Psoas muscle (tissue), 8 donors: ENCODE measurements at places on chromosomes 1 and 21.

- no peaks in the 10 kb centered on the region for H3K27me3 ChIP-seq
- H3K36me3 ChIP-seq = no peaks in the 10 kb centered on the region
- no peak for DNase-seq
- no peak overlapping the region for H3K27ac ChIP-seq
These were observed 7.6 kb downstream of the DR1 start for GRCh38 chr1:93353286-93353685.

- no peaks in the 10 kb centered on the region for H3K27me3 ChIP-seq
- H3K4me1 ChIP-seq = peaks cover 11% of the 10 kb centered on the region
- no peak for DNase-seq
- no peak overlapping the region for H3K4me3 ChIP-seq
- no peaks in the 10 kb centered on the region for H3K36me3 ChIP-seq
These were observed 71.5 kb downstream of the RPS6KC1 start for GRCh38 chr1:213122514-213122929.

GRCh38 chr1:17059391-17060305 lies 5.8 kb upstream of the SDHB start:
- DNase-seq = peak; percentile 61
- no peak overlapping the region for H3K27ac ChIP-seq
- H3K27me3 ChIP-seq = no peaks in the 10 kb centered on the region
- H3K4me3 ChIP-seq = no peak overlapping the region

- H3K4me1 ChIP-seq = no peaks in the 10 kb centered on the region
- H3K27ac ChIP-seq = no peak overlapping the region
- no peak for DNase-seq
- H3K4me3 ChIP-seq = no peak overlapping the region
These were observed 174.1 kb upstream of the CSF3R start for GRCh38 chr1:36656838-36657237.

- DNase-seq = no peak
- no peaks in the 10 kb centered on the region for H3K27me3 ChIP-seq
- no peak overlapping the region for H3K4me3 ChIP-seq
- no peak overlapping the region for H3K27ac ChIP-seq
- peaks cover 27% of the 10 kb centered on the region for H3K4me1 ChIP-seq
- H3K36me3 ChIP-seq = no peaks in the 10 kb centered on the region
These were observed 119.2 kb downstream of the CDC7 start for GRCh38 chr1:91619881-91620280.

DNA sequence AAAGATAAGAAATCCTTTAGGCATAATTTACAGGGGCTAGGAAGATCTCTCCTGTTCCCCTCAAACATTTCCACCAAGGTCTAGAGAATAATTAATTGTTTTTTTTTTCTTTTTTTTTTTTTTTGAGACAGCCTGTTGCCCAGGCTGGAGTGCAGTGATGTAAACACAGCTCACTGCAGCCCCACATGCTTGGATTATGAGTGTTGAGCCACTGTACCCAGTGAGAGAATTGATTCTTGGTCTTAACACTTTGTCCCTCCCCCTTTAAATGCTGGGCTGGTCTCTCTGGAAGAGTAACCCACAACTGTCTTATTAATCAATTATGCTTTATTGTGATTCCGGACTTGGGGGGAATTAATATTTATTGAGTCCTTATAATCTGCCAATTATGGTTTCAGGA lies 33.4 kb downstream of the ATF3 start:
- H3K27ac ChIP-seq = no peak overlapping the region
- H3K36me3 ChIP-seq = no peaks in the 10 kb centered on the region
- DNase-seq = no peak
- H3K4me1 ChIP-seq = no peaks in the 10 kb centered on the region
- no peaks in the 10 kb centered on the region for H3K27me3 ChIP-seq

GRCh38 chr1:10484521-10484920 lies 9.8 kb downstream of the PEX14 start:
- H3K4me3 ChIP-seq = no peak overlapping the region
- H3K4me1 ChIP-seq = no peaks in the 10 kb centered on the region
- H3K36me3 ChIP-seq = peaks cover 8% of the 10 kb centered on the region
- DNase-seq = no peak

DNA sequence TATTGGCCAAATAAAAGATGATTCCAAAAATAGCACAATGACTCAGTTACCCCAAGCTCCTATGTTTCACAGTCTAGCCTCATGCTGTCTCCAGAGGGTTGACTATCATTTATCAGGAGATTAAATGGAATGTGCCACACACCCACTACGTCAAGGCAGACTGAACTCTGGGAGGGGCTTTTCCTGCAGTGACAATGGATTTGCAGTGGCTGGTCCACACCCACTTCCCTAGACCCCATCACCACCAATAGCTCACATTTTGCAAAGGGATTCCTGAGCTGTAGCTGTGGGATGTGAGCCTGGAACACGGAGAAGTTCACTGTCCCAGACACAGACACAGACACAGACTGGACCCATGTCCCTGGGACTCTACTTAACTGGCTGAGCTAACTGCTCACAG lies 77.1 kb downstream of the HLCS start:
- DNase-seq = no peak
- no peak overlapping the region for H3K27ac ChIP-seq
- no peak overlapping the region for H3K4me3 ChIP-seq
- H3K4me1 ChIP-seq = peaks cover 4% of the 10 kb centered on the region
- no peaks in the 10 kb centered on the region for H3K27me3 ChIP-seq

GRCh38 chr1:234488054-234489006 lies 9.4 kb upstream of the TARBP1 start:
- DNase-seq = no peak
- no peak overlapping the region for H3K27ac ChIP-seq
- peaks cover 8% of the 10 kb centered on the region for H3K4me1 ChIP-seq
- H3K36me3 ChIP-seq = no peaks in the 10 kb centered on the region
- no peak overlapping the region for H3K4me3 ChIP-seq

DNA sequence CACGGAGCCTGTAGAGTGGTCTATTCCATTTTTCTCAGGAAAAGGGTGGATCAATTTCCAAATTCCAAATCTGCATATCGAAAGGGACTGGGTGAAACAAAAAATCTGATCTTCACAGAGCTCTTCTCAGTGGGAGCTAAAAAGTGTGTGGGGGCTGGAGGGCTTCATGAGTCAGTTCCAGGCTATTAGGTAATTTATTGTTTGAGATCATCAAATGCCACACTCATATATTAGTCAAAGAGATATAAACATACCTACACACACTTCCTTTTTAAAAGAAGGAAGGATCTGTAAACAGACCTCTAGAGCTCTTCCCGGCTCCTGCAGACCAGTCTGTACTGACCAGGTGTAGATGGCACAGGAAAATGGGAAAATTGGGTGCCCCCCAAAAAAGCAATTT lies 175.4 kb downstream of the ZBTB18 start:
- DNase-seq = no peak
- H3K4me1 ChIP-seq = peaks cover 8% of the 10 kb centered on the region
- H3K27ac ChIP-seq = no peak overlapping the region
- no peak overlapping the region for H3K4me3 ChIP-seq

DNA sequence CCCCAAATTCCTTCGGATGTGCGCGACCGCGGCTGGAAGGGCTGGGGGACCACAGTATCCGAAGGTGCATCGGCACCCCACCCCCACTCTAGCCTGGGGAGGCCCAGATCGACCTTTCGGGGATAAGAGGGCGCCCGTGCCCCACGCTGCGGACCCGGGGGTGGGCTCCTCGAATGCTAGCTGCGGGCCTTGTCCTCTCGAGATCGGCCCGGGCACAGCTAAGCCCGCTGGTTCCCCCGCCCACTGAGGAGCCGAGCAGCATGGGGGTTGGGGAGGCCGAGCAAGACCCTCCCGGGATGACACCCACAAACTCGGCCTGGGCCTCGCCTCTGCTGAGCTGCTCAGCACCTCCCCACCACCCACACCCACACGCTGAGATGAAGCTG lies 653 bp upstream of the IFFO2 start:
- no peaks in the 10 kb centered on the region for H3K27me3 ChIP-seq
- H3K4me3 ChIP-seq = peak overlapping the region; percentile 80
- no peak for DNase-seq
- H3K36me3 ChIP-seq = no peaks in the 10 kb centered on the region
- peak overlapping the region; percentile 68 for H3K27ac ChIP-seq

DNA sequence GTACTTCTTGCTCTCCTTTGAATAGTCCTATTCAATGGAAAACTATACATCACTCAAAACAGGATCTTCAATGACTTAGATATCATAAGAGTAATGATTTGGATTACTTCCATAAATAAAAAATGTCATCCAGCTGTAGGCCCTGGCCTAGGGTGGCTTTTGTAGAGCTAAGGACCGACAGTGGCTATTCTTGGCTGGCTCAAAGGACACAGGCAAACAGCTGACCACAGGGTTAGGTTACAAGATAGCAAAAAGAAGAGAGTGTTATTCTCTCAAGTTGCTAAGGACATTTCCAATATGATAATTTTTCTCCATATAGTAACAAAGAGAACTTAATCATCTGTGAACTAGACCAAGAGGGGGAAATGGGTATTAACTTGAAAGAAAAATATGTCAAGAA lies 495.1 kb downstream of the PLPP3 start:
- H3K27ac ChIP-seq = no peak overlapping the region
- no peaks in the 10 kb centered on the region for H3K36me3 ChIP-seq
- no peak overlapping the region for H3K4me3 ChIP-seq
- no peaks in the 10 kb centered on the region for H3K27me3 ChIP-seq
- peaks cover 6% of the 10 kb centered on the region for H3K4me1 ChIP-seq
